ENCODE measurements at places on chromosomes 4 and X.

- DNase-seq: no peak
These were observed 34.6 kb upstream of the AADAT start for GRCh38 chr4:170124406-170124805.

DNA sequence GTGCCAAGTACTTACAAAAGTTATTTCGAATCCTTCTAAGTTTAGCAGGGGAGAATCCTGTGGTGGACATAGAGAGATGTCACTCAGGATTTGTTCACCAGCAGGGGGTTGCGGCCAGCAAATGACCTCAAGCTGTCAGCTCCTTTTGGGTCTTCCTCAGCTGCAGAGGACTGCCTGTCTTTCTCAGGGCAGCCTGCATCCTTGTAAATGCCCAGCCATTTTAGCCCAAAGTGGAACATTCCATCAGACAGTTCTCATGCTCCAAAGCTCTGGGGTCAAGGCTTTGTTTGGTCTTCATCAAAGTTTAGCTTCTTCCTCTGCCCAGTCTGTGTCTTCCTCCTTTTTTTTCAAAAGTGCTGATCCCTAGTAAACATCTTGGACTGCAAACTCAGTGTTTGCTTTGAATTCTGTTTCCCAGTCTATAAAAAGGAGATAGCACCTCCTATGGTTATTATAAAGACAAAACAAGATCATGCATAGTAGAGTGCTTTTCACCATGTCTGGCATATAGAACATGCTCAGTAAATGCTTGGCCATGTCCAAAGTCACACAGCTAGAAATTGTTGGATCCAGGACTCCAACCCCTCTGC is 156.4 kb upstream of the GATB start:
- no peak for DNase-seq

DNA sequence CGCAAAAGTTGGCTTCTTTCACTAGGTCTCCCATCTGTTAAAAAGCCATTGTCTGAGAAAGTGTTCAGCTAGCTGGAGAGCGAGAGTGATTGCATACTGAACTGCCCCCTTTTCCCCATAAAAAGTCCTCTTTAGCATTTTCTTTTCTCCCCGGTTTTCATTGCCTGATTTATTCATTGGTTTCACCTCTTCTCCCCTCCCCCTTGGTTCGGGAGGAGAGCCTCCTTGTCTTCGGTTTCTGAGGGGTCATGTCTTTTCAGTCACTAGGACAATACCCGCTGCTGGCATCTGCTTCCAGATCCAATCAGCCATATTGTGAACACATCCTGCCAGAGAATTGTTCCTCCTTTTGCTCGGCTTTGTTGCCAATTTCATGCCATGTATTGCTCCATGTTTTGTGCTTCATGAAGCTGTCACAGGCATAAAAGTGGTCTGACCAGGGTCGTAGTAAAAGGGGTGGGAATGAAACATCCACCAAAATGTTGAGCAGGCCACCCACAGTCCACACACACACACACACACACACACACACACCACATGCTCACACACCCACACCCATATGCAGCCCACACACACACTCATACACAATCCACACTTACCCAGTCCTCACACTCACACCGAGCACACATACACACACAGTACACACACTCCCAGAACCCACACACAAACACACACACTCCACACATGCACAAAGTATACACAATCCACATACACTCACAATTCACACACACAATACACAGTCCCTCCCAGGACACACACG is 136.0 kb downstream of the NKX6-1 start:
- DNase-seq: no peak

DNA sequence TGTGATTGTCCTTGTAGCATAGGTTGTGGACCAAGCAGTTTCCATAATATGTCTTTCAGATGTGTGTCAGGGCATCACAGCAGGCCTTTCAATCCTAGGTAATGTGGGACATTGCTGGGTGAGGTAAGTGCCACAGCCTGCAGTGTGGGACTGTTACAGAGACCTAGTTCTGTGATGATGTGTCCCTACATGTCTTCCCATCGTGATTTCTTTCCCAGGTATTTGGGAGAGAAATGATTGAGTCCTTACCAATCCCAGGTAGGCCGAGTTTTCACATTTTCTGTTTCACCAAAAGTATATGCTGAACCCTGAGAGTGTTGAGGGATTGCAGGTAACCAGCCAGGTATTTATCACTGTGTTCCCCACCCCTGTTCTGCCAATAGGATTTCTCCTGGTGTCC is 10.6 kb upstream of the ATXN3L start:
- no peak for DNase-seq

DNA sequence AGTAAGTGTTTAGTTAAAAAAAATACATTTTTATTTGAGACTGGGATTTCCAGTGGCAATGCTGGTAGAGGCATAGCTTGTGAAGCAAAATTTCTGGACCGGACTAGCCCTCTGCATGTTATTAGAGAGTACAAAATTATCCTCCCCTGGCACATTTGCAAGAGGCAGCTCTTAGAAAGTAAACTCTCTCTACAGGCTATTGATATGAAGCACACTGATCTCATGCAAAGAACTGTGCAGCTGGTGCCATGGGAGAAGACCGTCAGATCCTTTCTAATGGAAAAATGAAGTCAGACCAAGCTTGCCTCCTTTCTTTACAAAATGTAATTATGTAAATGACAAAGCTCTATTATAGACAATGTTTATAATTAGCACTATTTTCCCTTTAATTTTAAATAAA is 2717.2 kb downstream of the PCDH7 start:
- DNase-seq: no peak

DNA sequence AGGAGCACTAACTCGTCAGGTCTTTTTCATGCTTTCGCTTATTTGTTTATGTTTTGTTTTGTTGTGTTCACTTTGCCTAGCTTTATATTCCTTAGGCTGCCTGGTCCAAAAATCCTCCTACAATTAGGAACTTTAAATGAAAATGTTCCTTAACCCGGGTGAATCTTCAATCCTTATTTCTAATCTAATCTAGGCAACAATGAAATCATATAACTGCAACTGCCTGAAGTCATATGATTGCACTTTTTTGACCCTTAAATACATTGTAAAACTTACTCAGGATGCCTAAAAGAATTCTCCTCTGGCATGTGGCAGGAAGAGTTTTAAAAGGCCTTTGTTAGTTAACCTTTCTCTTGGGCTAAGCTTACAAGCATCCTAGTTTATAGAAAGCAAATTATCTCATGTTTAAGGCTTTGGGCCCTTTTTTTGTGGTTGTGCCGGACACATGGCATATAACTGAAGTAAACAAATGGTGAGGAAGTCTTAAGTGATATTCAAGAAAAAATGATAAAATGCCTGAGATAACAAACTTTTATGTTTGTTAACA is 279.4 kb downstream of the FAT4 start:
- no peak for DNase-seq

DNA sequence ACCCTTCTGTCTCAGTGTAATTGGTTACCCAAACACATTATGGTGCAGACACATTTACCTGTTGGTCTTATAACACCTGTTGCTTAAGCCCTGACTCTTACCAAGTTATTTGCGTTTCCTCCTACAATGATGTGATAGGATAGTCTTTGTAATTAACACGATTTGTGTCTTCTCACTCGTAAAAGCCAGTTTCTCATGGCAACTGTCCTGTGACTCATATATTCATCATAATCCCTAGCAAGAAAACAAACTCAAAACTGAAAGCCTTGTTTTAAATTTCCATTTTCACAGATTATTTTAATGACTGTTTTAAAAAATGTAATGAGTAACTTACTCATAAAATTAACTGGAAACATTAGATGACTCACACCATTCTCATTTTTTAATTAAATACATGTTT is 495.2 kb downstream of the NLGN4X start:
- no peak for DNase-seq

- DNase-seq: no peak
These were observed 47.2 kb downstream of the FAM114A1 start for GRCh38 chr4:38914854-38915253.

- DNase-seq: peak; percentile 14
These were observed 390.3 kb downstream of the SH2D1A start for GRCh38 chrX:124736553-124737270.

- DNase-seq: no peak
These were observed 226.7 kb downstream of the ARHGAP10 start for GRCh38 chr4:147958489-147959065.

DNA sequence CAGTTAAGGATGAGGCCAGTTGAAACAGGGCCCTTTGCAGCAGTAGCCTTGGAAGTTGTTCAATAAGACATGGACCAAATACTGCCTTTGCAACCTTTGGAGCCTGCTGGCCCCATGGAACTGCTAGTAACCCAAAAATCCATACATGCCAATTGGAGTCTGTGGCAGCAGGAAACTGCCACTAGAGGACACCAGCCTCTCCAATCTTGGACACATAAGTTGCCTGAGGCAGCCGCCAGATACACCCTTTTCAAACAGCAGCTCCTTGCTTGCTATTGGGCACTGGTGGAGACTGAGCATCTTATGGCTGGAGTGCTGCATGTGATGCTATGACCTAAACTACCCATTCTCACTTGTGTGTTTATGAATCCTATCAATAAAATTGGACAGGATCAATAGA is 14.8 kb upstream of the LAP3 start:
- DNase-seq: no peak

DNA sequence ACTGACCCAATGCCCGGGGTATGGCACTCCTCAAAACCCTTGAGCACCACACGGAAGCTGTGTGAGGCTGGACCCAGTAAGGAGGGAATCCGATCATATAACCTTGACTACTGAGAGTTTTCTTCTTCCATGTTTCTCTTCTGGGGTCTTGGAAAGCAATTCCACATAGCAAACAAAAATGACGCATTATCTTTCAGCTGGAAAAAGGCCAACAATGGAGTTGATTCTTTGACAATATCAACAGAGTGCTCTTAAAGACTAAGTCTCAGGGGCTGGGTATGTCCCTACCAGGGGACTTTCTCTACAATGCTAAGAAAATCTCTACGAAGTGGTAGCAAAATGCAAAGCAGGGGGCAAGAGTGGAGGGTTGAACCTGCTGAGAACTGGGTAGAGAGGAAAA is 188.6 kb downstream of the NSUN7 start:
- DNase-seq: no peak

DNA sequence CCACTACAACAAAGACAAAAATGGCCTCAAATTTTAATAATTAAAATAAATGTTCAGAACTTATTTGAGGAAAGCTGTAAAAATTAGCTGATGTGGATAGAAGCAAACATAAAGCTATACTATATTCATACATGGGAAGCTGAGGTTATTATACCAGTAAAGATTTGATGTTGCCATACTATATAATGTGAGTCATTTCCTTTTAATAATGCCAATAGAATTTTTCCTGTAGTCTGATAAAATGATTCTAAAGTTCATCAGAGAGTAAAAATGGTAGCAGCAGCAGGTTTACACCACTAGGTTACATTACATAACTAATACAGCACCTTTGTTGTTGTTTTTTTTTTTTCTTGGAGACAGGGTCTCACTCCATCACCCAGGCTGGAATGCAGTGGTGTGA is 45.5 kb upstream of the CYP2U1 start:
- no peak for DNase-seq

DNA sequence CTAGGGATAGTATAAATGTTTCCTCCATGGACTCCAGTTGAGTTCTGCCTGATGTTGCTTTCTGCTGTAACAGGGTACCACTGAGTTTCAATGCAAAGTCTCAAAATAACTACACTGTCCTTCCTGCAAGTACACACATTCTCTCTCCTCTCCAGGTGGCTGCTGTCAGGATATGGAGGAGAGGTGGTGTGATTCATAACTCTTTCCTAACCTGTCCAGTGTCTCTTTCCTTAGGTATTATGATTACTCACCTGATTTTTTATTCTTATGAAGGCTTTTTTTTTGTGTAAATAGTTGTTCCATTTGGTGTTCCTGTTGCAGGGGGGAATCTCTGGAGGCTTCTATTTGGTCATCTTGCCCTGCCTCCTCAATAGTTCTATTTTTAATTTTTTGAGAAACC is 39.8 kb upstream of the POF1B start:
- no peak for DNase-seq

- no peak for DNase-seq
These were observed 1016.5 kb downstream of the SH3BGRL start for GRCh38 chrX:82218361-82218760.

- DNase-seq: no peak
These were observed 1.5 kb downstream of the QRFPR start for GRCh38 chr4:121379276-121379675.

- DNase-seq: no peak
These were observed 249.9 kb upstream of the MAB21L2 start for GRCh38 chr4:150332086-150332485.

- no peak for DNase-seq
These were observed 88.0 kb upstream of the RAPGEF2 start for GRCh38 chr4:159014859-159015258.

- DNase-seq: no peak
These were observed 47.4 kb upstream of the PDGFC start for GRCh38 chr4:157018920-157019490.

DNA sequence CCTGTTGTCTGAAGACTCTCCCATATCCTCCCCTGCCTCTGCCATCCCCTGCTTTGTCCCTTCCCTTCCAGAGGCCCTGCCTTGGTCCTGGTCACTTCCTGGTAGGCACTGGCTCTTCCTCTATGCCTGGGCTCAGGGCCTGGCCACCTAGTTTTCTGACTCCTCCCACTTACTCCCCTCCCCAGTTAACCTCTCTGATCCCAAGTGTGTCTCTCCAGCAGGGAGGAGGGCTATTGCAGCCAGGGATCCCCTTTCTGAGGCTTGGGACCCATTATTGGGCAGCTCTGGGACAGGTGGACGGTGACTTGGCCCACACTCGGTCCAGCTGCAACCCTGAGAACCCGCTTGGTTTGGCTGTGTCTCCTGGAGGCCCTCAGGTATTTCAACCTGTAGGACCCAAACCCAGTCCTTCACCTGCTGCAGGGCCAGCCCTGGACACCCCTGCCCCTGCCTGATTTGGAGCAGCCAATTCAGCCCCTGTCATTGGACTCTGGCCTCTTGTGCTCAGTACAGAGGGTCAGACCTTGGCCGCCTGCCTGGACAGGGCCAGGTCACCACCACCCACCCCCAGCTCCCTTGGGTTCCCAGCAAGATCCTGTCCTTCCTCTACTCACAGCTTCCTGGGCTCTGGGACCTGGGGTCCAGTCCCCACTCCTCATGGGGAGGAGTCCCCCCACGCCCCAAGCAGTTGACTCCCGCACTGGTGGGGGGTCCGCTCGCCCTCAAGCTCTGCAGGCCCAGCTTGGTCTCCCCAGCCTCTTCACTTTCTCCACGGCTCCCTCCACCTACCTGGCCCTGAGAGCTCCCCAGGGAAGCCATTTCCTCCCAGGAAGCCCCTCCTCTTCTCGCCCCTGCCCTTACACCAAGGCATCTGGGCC is 1.1 kb upstream of the SH3BP2 start:
- DNase-seq: no peak

GRCh38 chrX:50211510-50211909 is 6.9 kb downstream of the CCNB3 start:
- DNase-seq: no peak
